ENCODE measurements at places on chromosomes 1 and 21.

- no peak for DNase-seq
Observed at GRCh38 chr21:38208118-38208517, 48.7 kb upstream of the KCNJ15 start.

- no peak for DNase-seq
Observed at GRCh38 chr1:228218513-228219244, 10.8 kb downstream of the OBSCN start.

DNA sequence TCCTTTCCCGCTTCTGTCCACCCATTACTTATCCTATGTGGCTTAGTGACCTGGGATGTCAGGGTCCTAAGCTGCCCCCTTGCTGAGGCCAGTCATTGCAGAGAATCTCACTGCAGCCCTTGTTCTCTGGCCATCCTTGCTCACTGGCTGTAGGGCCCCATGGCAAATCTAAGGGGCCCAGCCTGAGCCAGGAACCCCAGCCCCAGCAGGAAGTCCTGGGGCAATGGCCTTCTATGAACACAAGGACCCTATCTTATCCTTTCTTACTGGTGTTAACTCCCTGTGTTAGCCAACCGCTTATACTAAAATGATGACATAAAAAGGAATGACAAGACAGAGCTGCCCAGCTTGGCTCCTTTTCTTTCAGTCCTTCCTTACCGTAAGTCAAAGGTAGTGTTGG, 29.9 kb downstream of the DHCR24 start:
- DNase-seq: no peak

DNA sequence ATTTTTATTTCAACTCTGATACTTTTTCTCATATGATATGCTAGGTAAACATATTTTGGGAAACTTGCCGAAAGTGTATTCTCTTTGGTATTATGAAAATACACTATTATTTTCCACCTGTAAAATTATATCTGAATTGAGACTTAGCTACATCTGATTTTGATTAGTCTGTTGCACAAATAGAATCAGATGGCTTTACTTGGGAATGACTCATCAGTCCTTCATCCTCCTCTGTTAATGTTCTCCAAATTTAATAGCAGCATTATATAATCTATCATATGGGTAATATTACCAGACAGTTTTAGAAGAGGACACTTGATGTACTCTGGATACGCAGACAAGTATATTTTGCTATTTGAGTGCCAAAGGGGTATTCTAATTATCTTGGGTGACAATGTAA, 245.3 kb downstream of the CTH start:
- no peak for DNase-seq

- DNase-seq: no peak
Observed at GRCh38 chr1:171939740-171940139, 98.4 kb downstream of the DNM3 start.

DNA sequence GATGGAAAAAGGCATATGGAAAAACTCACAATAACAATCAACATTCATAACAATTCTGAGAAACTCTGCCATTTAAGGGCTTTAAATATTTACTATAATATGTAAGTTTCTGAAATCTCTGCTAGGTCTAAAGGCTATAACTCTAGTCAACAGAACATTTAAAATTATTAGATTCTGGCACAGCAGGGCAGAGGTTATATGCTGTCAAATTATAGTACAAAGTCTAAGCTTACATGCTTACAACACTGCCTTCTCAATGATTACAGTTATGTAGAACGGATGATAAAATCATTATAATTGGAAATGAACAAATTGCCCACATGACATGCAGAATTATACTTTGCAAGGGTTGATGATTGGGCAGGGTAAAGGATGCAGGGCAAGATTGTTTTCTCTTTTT, 97.7 kb downstream of the PIGK start:
- no peak for DNase-seq

- no peak for DNase-seq
Observed at GRCh38 chr1:59005491-59006288, 221.8 kb upstream of the JUN start.

- peak; percentile 54 for DNase-seq
Observed at GRCh38 chr1:198549866-198550265, 9.4 kb upstream of the ATP6V1G3 start.

Data from GM12878 (cell line).